ENCODE measurements at places on chromosomes 11 and 22.

- DNase-seq: no peak
These were observed 28.0 kb upstream of the MYRF start for GRCh38 chr11:61724437-61724836.

DNA sequence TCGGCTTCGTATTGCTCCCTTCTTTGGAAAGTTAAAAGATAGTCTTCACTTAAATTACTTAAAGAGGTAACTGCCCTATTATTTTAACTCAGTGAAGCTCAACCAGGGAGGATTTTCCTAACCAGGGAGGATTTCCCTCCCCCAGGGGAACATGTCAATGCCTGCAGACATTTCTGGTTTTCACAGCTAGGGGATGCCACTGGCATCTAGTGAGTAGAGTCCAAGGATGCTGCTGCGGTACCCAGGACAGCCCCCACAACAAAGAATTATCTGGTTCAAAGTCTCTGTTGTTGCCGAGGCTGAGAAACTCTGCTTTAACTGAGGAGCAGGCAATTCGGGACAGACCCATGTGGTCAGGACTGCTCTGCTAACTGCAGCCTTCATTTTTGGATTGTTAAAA, 82.2 kb downstream of the DEPDC5 start:
- no peak for DNase-seq

GRCh38 chr11:102177974-102178631, 67.9 kb downstream of the YAP1 start:
- DNase-seq: no peak

DNA sequence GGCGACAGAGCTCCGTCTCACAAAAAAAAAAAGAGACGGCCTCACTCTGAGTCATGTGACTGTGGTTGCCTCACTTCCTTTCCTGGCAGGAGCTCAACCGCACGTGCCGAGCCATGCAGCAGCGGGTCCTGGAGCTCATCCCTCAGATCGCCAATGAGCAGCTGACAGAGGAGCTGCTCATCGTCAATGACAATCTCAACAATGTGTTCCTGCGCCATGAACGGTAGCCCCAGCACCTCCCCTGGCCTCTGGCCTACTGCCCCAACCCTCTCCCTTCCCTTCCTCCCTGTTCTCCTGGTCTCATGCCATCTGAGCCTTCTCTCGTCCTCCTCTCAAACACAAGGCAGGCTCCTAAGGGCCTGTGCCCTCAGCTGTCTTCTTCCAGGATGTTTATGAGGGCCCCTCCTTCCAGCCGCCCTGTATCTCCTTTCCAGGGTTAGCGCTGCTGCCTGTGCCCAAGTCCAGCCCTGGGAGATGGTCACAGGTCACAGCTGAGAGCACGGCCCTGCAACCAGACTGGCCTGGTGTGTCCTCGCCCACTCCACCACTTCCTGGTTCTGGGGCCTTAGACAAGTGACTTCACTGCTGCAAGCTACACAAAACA, 30.7 kb downstream of the TOM1 start:
- DNase-seq: peak; percentile 74

- DNase-seq: no peak
These were observed 44.2 kb upstream of the WEE1 start for GRCh38 chr11:9529334-9529650.

DNA sequence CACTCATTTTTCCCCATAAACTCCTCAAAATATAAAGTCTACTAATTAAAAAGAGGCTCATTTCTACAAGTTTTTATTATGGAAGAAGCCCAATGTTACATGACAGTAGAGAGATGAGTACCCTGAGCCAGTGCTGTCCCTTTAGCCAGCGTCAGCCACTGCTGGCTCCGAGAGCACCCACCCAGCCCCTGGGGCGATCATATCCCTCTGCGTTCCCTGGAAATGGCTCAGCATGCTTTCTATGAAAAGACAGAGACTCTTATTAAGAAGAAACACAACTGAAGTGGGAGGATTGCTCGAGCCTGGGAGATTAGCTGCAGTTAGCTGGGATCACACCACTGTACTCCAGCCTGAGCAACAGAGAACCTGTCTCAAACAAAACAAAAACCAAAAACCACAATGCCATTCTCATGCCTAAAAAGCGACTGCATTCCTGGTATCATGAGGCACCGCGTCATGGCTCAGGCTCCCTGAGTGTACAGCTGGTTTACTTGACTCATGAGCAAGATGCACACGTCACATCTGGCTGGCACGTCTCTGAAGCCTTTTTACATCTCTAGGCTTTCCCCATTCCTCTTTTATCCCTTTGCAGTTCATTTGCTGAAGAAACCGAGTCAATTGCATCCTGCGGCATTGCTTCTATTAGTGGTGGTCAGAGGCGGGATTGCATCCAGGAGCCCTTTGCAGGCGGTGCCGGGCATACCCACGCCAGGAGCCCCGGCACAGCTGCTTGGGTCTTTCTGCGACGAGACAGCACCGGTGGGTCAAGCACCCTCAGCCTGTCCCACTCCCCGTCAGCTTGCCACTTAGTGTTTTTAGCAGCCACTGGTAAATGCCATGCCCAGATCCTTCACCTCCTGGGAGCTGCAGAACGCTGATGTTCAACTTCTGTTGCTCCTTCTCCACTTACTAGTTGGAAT, 119.9 kb downstream of the CTTN start:
- DNase-seq: no peak

- DNase-seq: no peak
These were observed 81.3 kb downstream of the KIRREL3 start for GRCh38 chr11:126919147-126919823.

DNA sequence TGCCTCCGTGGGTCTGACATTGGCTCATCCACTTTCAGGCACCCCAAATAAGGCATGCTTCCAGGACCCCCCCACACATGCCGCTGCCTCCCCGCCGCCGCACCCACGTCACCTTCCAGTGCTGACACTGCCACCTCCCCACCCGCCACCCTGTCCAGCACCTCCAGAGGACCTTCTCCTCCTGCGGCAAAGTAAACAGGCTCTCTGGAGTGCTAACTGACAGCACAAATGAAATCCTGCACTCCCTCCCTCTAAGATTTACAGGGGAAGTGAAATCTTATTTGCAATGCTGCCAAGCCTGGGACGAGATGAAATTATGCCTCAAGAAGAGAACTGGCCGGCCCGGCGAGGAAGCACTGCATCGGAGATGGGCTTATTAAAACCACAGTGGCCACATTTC, 35.3 kb downstream of the MACROD1 start:
- DNase-seq: no peak

DNA sequence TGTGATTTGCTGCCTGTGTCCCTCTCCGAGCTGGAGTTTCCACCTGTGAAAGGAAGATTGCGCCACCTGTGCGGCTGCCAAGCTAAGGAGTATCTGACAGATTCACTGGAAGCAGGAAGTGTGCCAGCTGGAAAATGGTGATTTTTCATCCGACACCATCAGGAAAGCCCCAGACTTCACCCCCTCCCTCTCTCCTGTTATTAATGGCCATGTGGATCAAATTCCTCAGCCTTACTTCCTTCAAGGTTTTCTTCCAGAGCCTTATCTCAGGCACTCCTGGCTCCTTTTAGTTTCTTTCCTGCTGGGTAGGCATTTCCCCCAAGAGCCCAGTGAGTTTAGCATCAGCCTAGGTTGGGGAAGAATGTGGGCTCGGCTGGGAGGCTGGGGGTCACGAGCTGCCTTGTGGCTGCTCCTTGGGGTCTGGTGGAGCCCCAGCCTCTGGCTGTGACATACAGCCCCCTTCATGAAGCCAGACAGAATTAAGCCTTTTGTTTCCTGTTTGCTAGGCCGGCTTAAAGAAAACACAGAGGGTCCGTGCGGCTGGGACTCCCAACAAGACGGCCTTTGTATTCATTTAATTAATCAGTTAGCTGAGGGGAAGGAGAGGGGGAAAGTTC, 37.1 kb downstream of the PKNOX2 start:
- no peak for DNase-seq

- DNase-seq: no peak
These were observed 3.6 kb upstream of the CCDC81 start for GRCh38 chr11:86370922-86371594.

- DNase-seq: no peak
These were observed 56.9 kb downstream of the ABTB2 start for GRCh38 chr11:34300926-34301295.

DNA sequence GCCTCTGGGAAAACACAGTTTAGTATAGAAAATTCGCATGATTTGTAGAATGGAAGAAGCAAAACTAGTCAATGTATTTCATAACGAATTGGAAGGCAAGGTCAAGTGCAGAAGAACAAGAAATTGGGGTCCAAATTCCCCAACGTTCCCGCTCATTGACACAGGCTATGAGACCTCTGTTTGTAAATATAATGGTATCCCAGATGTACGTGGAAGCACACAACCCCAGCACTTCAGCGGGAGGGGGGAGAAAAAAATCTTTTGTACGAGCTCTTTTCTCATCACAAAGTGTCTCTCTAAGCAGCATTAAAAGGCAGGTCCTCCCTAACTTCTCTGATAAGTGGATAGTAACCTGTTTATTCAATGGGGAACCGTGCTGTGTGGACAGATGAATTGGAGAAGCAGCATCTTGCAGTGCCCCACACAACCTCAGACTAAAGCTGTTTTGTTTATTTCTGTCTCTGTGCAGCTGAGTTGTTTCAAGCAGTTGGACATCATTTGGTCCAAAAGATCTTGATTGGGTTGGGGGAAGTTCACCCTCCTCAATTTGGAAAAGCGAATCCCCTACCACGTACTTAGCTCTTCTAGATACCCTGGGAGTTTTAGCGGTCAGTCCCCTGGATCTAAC, 1.1 kb upstream of the GAB2 start:
- no peak for DNase-seq

DNA sequence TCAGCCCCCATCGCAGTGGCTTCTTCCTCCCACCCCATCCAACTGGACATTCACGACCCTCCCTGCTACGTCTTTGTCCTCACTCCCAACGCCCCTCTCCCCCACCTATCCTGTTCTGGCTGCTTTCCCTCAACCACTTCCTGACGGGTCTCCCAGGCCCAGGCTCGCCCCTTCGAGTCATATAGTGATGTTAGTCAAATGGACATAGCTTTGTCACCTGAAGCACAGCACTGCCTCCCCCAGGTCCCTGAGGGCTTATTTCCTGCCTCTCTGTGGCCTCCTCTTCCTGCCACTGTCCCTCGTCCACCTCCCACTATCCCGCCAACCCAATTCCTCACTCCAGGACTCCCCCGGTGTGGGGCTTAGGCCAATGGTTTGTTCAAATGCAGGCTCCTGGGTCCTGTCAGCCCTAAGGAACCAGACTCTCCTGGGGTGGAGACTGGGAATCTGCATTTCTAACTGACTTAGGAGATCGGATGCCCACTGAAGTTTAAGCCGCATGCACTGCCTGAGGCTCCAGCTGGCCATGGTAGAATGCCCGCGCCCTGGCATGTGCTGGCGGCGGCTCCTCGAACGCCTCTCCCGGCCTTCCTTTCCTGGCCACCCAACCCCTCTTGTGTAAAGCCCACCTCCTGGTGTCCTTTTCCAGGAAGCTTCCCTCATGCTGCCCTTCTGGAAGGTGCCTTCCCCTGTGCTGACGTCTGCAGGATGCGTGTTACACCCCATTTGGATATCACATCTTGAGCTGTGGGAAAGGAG, 18.3 kb downstream of the SUN2 start:
- DNase-seq: no peak

DNA sequence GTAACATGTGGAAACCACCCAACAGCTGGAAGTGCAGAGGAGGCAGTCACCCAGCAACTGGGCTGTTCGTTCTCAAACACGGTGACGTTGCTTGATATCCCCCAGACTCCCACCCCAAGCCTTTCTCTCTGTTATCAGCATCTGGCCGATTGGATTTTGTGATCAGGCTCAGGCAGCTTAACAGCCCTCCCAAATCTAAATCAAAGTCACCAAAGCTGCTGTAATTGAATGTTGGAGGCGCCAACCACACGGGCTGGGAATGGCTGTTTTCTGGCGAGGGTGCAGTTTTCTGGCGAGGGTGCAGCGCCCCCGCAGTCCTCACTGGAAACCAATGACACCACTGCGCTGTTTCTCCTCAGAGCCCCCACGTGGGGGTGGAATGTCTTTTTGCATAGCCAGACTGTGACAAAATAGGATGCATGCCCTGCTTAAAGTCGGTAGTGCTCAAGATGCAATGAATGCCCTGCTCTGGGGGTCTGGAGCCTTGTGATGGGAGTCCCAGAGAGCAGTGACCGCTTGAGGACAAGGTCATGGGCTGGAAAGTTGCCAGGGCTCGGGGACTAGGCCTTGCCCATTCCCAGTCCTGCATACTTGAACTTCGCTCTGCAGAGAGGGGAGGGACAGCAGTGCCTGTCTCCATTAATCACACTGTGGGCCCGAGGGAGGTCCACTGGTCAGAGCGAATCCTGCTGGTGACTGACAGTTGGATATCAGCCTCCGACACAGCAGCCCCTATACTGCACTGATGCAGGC, 105.3 kb downstream of the MORC2 start:
- DNase-seq: peak; percentile 9

- peak; percentile 81 for DNase-seq
These were observed 34.6 kb downstream of the CYTH4 start for GRCh38 chr22:37316875-37317371.

DNA sequence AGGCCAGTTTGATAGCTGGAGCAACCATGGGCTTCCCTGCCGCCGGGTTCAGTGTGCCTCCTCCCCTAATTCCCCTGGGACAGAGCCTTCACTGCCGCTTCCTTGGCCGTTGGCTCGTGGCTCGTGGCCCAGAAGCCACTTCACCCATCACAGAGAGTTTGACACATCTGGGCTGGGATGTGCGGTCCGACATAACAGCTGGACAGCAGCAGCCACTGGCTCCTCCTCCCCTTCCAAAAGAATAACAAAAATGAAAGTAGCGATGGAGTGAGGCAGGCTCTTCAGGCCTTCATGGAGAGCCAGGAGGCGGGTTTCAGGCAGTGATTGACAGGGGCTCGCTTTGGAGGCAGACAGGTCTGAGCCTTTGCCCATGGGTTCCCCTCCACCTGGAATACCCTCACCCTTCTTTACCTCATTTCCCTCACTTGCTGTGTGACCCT, 8.2 kb downstream of the CREB3L1 start:
- no peak for DNase-seq

DNA sequence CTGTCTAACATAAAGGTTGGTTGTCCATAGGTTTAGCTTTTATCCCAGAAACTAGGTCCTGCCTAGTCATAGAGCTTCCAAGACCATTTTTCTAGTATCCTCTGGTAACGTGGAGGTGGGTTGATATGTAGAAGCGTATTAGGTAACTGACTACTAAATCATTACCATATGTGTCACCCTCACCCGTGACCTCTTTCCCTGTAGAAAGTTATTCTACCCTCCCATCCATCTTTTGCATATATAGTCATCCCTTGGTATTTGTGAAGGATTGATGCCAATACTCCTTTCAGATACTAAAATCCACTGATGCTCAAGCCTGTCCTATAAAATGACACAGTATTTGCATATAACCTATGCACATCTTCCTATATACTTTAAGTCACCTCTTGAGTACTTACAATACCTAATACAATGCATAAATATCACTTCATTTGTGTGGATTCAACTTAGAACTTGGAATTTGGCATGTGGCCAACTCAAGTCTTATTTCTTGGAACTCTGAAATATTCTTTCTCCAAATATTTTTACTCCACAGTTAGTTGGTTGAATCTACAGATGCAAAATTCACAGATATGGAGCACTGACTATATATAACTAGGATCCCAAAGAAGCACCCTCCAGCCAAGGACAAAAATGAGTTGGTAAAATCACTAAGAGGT, 497.0 kb upstream of the TENM4 start:
- DNase-seq: no peak

GRCh38 chr11:529728-530411, 5.5 kb downstream of the HRAS start:
- no peak for DNase-seq

Data from stimulated activated CD8-positive, alpha-beta memory T cell treated with anti-CD3 and anti-CD28 coated beads, Interleukin-4, amount 100 ng/mL, for 48 hours (primary cell).